ENCODE measurements at places on chromosomes 2 and 18. TPM values are rescaled to one million over a fixed set of nuclear protein-coding genes. Genes with fewer than 3 reads are reported as not detected.

DNA sequence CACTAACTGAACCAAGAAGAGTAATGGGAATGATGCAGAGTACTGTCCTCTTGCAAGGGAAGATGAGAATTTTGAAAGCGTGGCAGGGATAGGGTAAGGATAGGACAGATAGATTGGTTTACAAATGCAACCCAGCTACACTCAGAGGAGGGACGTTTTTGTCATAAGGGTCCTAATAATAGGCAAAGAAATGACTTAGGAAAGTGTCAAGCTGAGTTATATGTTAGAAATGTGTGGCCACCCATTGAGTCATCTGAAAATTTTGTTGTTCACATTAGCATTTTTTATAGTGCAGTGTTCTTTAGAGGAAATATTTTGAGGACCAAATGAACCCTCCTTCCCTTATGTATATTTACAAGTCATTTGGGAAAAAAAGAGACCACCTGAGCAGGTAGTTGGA, 137.5 kb downstream of the PHLPP1 start:
- no peaks in the 10 kb centered on the region for H3K4me1 ChIP-seq
- no peaks in the 10 kb centered on the region for H3K27me3 ChIP-seq
- H3K27ac ChIP-seq = no peak overlapping the region
- no peak overlapping the region for H3K4me3 ChIP-seq
- no peaks in the 10 kb centered on the region for H3K36me3 ChIP-seq

- no peaks in the 10 kb centered on the region for H3K27me3 ChIP-seq
- H3K4me3 ChIP-seq = no peak overlapping the region
- no peaks in the 10 kb centered on the region for H3K4me1 ChIP-seq
- no peak for DNase-seq
- H3K27ac ChIP-seq = no peak overlapping the region
Observed at GRCh38 chr2:151789055-151789834, 39.0 kb downstream of the ARL5A start.

DNA sequence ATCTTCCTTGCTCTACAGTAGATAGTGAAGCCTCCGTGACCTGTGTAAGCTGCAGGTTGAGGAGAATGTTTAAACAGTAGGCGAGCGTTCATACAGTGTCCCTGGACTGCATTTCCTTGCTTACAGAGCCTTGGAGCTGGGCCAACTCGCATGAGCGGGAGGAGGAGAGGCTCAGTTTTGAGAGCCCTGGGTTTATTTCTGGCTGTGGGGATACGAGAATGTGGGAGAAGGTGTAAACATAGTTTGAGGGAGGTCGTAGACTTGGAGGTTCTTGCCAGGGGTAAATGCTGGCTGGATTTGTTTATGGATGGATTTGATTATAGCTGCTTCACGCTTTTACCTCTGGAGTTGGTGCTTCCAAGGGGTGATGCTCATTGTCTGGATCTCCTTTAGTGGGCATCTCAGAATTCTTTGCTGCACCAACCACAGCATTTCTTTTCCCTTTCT, 20.8 kb downstream of the CRIM1 start:
- H3K36me3 ChIP-seq = no peaks in the 10 kb centered on the region
- peaks cover 50% of the 10 kb centered on the region for H3K4me1 ChIP-seq
- no peak overlapping the region for H3K27ac ChIP-seq
- peak; percentile 65 for DNase-seq
- no peak overlapping the region for H3K4me3 ChIP-seq
- H3K27me3 ChIP-seq = no peaks in the 10 kb centered on the region

DNA sequence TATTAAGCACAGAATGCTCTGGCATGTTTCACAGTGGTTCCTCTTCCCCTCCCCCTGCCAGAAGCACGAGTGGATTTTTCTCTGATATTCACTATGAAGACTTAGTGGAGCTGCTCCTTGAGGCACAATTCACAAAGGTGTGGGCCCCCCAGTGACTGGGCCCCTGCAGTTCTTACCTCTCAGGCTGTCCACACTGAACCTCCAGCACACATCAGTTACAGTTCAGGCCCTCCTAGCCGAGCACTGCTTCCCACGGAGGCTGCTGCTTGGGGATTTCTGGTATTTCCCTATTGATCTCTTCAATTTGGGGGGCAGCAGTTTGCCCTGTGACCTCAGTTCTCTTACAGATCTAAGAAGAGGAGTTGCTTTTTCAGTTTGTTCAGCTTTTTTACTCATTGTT, 236.1 kb downstream of the SH3RF3 start:
- H3K4me3 ChIP-seq = no peak overlapping the region
- no peaks in the 10 kb centered on the region for H3K36me3 ChIP-seq
- no peak for DNase-seq
- H3K27ac ChIP-seq = no peak overlapping the region

- H3K27ac ChIP-seq = no peak overlapping the region
- no peaks in the 10 kb centered on the region for H3K36me3 ChIP-seq
- no peaks in the 10 kb centered on the region for H3K27me3 ChIP-seq
Observed at GRCh38 chr18:59724103-59724502, 26.9 kb upstream of the CCBE1 start.

DNA sequence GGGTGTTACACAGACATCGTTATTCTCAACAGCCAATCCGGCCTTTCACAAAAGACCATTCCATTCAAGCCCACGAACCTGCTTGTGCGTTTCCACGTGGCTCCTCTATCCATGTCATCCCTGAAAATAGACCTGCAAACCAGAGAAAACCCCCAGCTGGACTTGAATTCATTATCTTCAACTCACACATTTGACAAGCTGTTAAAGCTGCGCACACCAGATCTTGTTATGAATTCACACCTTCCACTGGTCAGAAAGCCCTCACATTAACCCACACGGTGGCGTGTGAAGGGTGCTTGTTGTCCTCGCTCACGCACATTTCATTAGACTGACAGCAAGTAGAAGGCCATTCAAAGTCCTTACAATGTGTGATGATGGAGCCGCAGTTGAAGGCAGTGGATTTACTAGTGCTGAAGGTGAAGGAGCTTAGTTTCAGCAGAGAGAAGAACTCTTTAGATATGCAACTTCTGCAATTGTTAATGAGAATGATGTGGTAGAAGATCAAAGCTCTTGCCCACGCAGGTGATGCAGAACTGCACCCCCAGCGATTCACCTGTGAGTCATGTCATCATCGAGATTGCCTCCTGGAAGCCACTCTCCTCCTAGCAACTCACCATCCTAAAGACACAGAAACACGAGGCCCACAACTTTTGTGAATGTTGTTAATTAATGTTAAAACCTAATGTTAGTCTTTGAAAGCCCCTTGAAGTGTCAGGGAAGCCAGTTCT, 224.8 kb upstream of the SOX11 start:
- H3K4me1 ChIP-seq = no peaks in the 10 kb centered on the region
- no peak overlapping the region for H3K4me3 ChIP-seq

- H3K27ac ChIP-seq = no peak overlapping the region
- H3K4me1 ChIP-seq = no peaks in the 10 kb centered on the region
- H3K36me3 ChIP-seq = no peaks in the 10 kb centered on the region
- H3K4me3 ChIP-seq = no peak overlapping the region
- DNase-seq = no peak
Observed at GRCh38 chr2:53536583-53537361, 230.8 kb upstream of the CHAC2 start.

GRCh38 chr2:223536546-223536945, 65.6 kb downstream of the SCG2 start:
- H3K4me3 ChIP-seq = no peak overlapping the region
- no peak overlapping the region for H3K27ac ChIP-seq

POLE4 gene
- total RNA-seq = 78.0 TPM

CCDC121 gene
- total RNA-seq = 3.0 TPM

All from left lung (tissue), 14 donors.